ENCODE measurements at places on chromosomes 16 and 17. TPM values are rescaled to one million over a fixed set of nuclear protein-coding genes. Genes with fewer than 3 reads are reported as not detected.

- no peak overlapping the region for H3K4me3 ChIP-seq
- H3K36me3 ChIP-seq: no peaks in the 10 kb centered on the region
- H3K27me3 ChIP-seq: peaks cover 78% of the 10 kb centered on the region
- H3K4me1 ChIP-seq: no peaks in the 10 kb centered on the region
- no peak overlapping the region for H3K27ac ChIP-seq
- no peak for DNase-seq
Measured at GRCh38 chr17:40678902-40679522, 14.0 kb upstream of the KRT222 start.

- peak overlapping the region; percentile 76 for H3K4me3 ChIP-seq
- H3K4me1 ChIP-seq: peaks cover 20% of the 10 kb centered on the region
- peak; percentile 65 for DNase-seq
Measured at GRCh38 chr17:38749223-38750043, 1.3 kb upstream of the PCGF2 start.

DNA sequence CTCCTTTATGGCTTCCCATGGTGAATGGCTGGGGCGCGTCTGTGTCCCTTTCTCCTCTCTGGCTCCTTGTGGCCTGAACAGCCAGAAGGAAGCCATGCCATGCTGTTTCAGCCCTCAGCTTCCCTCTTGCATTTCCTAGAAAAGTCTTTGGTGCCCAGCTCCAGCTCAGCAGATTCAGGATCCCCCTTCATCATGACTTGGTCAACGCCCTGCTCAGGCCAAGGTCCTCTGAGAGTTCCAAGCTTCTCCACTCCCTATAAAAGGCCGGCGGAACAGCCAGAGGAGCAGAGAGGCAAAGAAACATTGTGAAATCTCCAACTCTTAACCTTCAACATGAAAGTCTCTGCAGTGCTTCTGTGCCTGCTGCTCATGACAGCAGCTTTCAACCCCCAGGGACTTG is at the start of gene CCL13:
TSS of gene CCL13 (plus strand) at position 287 of the 400 bp plus-strand sequence. CDS start at position 334, 47 bp downstream.
- no peaks in the 10 kb centered on the region for H3K4me1 ChIP-seq
- no peaks in the 10 kb centered on the region for H3K27me3 ChIP-seq
- no peak within 1 kb of the TSS for H3K4me3 ChIP-seq
- H3K27ac ChIP-seq: no peak within 1 kb of the TSS

- no peaks in the 10 kb centered on the region for H3K27me3 ChIP-seq
- H3K27ac ChIP-seq: no peak overlapping the region
- H3K4me1 ChIP-seq: no peaks in the 10 kb centered on the region
- no peak overlapping the region for H3K4me3 ChIP-seq
- no peak for DNase-seq
Measured at GRCh38 chr16:79263425-79263824, 337.1 kb downstream of the MAF start.

GRCh38 chr16:4240624-4241023 is 1.3 kb downstream of the SRL start:
- no peak overlapping the region for H3K4me3 ChIP-seq
- H3K27ac ChIP-seq: no peak overlapping the region
- H3K36me3 ChIP-seq: no peaks in the 10 kb centered on the region
- no peaks in the 10 kb centered on the region for H3K27me3 ChIP-seq
- no peak for DNase-seq

DNA sequence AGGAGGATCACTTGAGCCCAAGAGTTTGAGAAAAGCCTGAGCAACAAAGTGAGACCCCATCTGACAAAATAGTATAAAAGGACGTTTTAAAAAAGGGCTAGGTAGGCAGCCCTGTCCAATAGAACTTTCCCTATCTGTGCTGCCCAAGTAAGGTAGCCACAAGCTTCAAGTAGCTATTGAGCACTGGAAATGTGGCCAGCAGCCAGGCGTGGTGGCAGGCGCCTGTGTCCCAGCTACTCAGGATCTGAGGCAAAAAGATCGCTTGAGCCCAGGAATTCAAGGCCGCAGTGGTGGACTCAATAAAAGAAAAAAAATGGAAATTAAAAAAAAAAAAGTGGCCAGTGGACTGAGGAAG is 1.5 kb upstream of the NQO1 start:
- peak overlapping the region; percentile 93 for H3K4me3 ChIP-seq
- H3K36me3 ChIP-seq: no peaks in the 10 kb centered on the region
- H3K27ac ChIP-seq: peak overlapping the region; percentile 92
- H3K4me1 ChIP-seq: peaks cover 24% of the 10 kb centered on the region

DNA sequence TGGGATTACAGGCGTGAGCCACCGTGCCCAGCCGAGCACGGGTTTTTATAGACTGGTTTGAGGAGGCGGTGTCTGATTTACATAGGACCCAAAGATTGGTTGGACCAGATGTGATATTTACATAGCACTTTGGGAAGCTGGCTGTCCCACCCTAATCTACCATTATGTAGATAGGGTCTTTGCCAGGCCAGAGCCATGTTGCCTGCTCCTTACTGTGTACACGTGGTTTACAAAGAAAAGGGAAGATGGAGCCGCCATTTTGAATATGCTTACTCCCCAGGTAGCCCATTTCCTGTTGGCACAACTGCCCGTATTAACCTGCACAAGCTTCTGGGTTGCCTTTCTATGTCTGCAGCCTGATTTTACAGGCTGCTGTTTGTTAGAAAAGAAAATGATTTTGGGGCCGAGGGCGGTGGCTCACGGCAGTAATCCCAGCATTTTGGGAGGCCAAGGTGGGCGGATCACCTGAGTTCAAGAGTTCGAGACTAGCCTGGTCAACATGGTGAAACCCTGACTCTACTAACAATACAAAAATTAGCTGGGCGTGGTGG is 89.9 kb upstream of the EEF2KMT start:
- H3K4me1 ChIP-seq: no peaks in the 10 kb centered on the region
- no peak for DNase-seq
- H3K36me3 ChIP-seq: no peaks in the 10 kb centered on the region
- H3K27ac ChIP-seq: no peak overlapping the region

DNA sequence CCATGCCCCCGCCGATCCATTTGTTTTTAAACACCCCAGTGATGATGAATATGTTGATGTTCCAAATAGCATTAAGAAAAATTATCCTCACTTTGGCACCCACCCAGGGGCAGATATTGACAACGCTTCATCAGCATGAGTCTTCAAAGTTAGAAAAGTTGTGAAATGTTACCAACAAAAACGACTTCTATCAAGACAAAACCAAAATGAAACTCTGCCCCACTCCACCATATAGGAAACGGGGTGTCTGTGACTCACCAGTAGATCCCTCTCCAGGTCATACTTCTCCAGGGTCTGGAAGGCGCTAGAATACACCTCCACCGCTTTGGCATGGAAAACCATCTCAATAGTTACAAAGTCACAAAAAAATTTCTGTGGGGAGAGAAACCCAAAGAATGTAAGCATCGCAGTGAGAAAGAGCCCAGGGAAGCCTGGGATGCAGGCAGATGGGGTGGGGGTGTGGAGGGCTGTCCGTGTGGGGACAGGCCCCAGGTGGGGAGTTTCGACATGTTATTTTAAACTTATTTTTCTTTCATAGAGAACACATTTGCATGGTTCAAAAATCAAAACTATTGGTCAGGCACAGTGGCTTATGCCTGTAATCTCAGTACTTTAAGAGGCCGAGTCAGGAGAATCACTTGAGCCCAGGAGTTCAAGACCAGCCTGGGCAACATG is 10.2 kb downstream of the CIBAR2 start:
- peaks cover 5% of the 10 kb centered on the region for H3K27me3 ChIP-seq
- no peak for DNase-seq
- H3K36me3 ChIP-seq: no peaks in the 10 kb centered on the region
- no peak overlapping the region for H3K27ac ChIP-seq

- H3K4me3 ChIP-seq: peak within 1 kb of the TSS; percentile 66
- H3K27me3 ChIP-seq: peaks cover 17% of the 10 kb centered on the region
- H3K27ac ChIP-seq: no peak within 1 kb of the TSS
- H3K4me1 ChIP-seq: no peaks in the 10 kb centered on the region
Measured at GRCh38 chr17:76585649-76586593, at the start of gene ST6GALNAC2. TSS of gene ST6GALNAC2 (minus strand) at chr17:76585860. CDS start at chr17:76585808, 52 bp downstream.

- H3K4me1 ChIP-seq: peaks cover 8% of the 10 kb centered on the region
- no peak overlapping the region for H3K27ac ChIP-seq
- DNase-seq: no peak
- H3K4me3 ChIP-seq: no peak overlapping the region
- no peaks in the 10 kb centered on the region for H3K36me3 ChIP-seq
Measured at GRCh38 chr17:29782917-29783316, 147.1 kb downstream of the SSH2 start.

Gene ITGB4
- polyA plus RNA-seq: 1.5 TPM

Gene STX1B
- 0.46 TPM for polyA plus RNA-seq

Gene COG4
- 60.6 TPM for polyA plus RNA-seq

Gene EFCAB3
- not detected for polyA plus RNA-seq

Gene VPS25
- polyA plus RNA-seq: 103 TPM
